Endothelial cell (in vitro differentiated cells): ENCODE measurements at places on chromosomes 2 and 18. TPM values are rescaled to one million over a fixed set of nuclear protein-coding genes. Genes with fewer than 3 reads are reported as not detected.

The PLGLB2 gene
- 1.5 TPM for total RNA-seq

- no peak for DNase-seq
These were observed 23.9 kb downstream of the TNFAIP6 start for GRCh38 chr2:151381266-151381665.

GRCh38 chr2:205924676-205925075 lies 161.3 kb downstream of the INO80D start:
- no peak for DNase-seq

DNA sequence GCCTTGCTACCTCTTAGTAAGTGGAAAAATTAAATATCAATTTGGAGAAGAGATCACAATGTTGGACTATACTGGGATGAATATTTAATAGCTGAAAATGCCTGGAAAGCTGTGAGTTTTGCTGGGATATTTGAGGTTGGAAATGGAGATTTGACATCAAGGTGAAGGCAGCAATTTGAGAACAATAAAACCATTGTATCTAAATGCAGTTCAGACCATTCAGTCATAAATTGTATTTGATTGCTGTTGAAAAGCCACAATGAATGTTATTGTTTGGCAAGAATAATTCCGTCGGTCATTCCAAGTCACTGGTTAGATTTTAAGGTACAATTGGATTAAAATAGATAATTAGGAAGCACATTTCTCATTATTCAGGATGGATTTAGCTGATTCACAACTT lies 325.6 kb downstream of the HRH4 start:
- DNase-seq: no peak

- DNase-seq: no peak
These were observed 16.7 kb upstream of the LYPD6B start for GRCh38 chr2:149021761-149022160.

GRCh38 chr2:237895544-237896506 lies 36.4 kb downstream of the RAMP1 start:
- no peak for DNase-seq

DNA sequence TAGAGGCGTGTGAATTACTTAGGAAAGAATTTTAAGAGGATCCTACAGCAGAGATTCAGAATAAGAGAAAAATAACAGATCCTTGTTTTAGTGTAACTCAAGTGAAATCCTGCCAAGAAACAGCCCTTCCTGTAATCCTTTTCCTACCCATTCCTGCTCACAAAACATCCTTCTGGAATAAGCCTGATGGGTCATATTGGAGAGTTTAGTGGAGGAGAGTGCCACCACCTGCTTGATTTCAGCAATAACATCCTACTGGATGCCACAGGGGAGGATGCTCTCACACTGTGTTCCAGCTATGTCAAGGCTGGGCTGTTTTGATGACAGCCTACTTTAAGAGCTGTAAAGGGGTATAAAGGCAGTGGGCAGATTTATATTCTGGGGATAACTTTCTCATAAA lies 54.8 kb upstream of the CCDC178 start:
- peak; percentile 50 for DNase-seq

GRCh38 chr18:44816050-44816449 lies 135.4 kb downstream of the SETBP1 start:
- DNase-seq: no peak

DNA sequence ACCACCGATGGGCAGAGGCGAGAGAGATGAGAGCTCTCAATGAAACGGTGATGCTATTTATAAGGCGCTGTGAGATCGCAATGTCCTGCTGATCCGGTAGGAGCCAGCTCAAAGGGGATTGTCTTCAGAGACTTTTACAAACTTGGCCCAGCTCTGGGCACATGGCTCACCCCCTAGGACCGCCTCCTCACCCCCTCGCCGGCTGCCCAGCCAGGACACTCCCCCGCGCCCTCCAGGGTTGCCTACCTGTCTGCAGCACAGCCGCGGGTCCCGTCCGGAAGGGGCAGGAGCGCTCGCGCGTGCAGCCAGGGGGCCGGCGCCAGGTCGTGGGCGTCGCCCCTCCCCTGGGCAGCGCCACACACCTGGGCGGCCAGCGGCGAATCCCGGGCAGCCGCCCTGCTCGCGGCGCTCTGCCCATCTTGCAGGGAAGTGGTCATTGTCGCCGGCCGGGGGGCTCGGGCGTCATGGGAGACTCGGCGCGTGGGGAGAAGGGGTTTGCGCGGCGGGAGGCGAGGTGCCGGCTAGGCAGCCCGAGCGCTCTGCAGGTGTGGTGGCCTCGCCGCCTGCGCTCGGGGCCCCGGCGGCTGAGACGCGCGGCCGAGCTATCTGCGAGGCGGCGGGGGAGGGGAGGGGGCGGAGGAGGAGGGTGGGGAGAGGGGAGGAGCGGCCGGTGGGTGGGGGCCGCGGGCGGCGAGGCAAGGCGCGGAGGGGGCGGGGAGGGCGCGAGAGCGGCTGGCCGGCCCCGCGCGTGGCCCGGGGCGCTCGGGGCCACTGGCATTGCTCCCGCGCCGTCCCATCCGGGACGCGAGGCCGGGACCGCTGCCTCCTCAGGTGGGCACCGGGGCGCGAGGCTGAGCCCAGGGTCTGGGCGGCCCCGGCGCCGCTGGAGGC lies at the start of gene GRB14:
GRB14 (minus strand) TSS at position 610 of the 891 bp plus-strand sequence; CDS start at position 437, 173 bp downstream.
- peak; percentile 39 for DNase-seq

DNA sequence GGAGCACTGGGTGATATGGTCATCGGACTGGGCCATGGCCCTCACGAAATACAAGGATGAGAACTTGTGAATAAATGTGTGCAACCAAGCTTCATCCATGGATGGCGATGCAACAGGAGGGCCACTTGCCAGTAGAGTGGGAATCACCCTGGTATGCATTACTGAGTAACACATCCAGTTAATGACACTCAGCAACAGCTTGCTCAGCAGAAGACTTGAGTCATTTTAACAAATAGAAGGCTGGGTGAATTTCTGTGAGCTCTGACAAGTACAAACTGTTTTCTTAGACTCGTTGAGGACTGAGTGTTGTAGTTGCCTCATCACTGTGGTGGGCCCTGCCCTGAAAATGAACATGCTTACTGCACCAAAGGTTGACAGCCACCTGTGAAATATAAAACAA lies 221.6 kb downstream of the NCKAP5 start:
- DNase-seq: no peak
